Mesenteric fat pad (tissue), 1 donor: ENCODE measurements at places on chromosomes 2 and 18.
A peak's percentile ranks its signal among the peaks of the same experiment; 100 is the strongest.

DNA sequence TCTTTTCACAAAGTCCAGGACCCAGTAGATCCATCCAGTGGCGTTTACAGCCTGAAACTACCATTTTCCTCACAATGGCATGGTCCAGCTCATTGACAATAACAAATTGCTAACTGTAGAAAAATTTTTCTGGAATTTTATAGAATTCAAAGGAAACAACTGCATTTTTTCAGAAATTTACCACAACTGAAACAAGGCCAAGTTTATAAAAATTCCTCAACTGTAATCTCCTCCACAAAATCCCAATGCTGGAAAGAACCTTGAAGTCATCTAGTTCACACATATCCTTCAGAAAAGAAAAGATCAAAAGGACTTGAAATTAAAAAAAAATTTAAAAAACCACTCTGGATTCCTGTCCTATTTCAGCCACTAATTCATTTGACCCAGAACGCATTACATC is 226.0 kb upstream of the CTAGE1 start:
- DNase-seq, result no peak

- DNase-seq, result peak; percentile 69
Observed at GRCh38 chr2:120985997-120986651, 250.5 kb downstream of the GLI2 start.

DNA sequence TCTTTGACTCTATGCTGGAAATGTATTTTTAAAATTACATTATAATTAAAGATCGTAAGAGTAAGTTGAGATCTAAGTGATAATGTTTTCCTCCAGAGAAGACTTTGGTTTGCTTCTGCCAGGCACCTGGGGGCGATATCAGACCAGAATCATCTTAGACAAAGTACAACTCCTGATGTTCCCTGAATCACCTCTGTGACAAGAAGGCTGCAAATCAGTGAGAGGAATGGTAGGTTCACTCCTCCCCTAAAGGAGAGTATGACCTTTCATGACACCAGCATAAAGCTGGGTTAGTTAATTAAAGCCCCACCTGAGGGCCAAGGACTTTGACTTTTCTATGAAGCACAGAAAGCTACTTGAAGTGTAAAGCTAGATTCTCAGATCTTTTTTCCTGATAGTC is 114.4 kb upstream of the DTNA start:
- DNase-seq, result no peak

DNA sequence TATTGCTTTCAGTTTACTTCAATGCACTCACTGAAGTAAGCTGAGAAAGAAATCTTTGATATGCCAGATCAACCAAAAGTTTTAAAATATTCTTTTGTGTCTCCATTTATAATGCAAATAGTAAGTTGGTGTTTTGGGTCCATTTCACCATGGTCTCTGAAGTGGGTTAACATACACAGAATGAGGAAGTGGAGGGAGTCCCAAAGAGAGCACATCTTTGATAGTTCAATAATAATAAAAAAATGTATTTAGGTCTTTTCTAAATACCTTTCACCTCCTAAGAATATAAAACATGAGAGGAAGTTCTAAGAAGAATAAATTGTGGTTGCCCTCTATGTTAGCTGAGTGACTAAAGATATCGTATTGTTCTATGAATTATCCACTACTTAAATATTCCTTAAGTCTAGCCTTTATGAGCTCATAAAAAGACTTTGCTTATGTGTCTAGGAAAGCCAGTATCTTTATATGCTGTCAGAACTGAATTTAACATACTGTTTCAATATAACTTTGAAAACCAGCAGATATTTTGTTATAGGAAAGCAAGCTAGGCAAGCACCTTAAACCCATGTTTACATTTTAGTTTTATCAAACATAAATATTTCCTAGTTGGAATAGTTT is 148.7 kb upstream of the ZEB2 start:
- no peak for DNase-seq

DNA sequence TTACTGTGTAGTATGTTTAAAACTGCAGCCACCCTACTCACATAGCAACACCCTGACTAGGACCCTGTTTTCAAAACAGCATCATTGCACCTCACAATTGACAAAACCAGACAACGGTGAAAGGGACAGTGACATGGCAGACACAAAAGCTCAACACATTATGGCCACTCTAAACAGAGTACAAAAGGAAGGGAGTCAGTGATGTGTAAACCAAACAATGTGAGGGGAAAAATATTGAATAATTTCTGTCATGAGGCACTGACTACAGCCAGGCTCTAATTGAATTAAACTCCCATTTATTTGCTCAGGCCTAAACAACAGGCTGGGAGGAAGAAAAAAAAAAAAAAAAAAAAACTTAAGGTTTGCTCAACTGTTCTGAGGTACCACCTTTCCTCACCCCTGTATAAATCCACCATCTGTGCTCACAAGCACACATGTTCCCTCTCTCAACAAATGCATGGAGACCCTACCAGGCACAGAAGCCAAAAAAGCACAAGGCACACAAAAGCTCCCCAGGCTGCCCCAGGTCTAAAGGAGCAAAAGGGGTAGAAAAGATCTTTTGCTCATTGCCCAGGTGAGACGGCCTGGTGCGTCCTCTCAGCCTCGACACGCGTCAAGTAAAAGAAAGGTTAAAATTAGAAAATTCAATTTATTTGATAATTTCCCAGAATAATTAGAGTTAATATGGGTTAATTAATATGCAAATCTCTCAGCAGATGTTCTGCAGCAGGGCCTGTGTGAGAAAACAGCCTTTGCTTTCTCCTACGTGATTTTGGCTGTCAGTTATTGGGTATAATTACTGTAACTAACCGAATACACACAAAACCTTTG is 80.9 kb downstream of the ZEB2 start:
- DNase-seq, result no peak
